ENCODE measurements at places on chromosomes 12 and 14.

DNA sequence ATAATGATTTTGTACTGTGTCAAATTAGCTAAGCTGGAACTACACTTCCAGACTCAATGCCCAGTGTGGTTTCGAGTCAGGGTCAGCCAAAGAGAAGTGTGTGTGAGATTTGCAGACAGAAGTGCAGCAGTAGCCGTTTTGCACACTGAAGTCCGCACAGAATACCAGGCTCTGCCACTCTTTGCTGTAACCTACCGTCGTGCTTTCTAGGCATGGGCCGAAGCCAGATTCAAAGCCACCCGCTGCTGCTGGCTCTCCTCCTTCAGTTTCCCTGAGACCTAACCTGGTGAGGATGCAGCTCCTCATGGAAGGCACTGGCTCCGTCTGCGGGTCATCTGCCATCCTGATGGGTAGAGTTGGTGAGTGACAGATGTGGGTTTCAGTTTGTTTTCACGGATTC is 48.8 kb downstream of the LRTM2 start:
- H3K27me3 ChIP-seq, result peaks cover 17% of the 10 kb centered on the region
- no peak overlapping the region for H3K4me3 ChIP-seq
- no peaks in the 10 kb centered on the region for H3K36me3 ChIP-seq
- H3K4me1 ChIP-seq, result no peaks in the 10 kb centered on the region

GRCh38 chr12:50149311-50149710 is 17.9 kb downstream of the CERS5 start:
- H3K4me1 ChIP-seq, result peaks cover 29% of the 10 kb centered on the region
- no peaks in the 10 kb centered on the region for H3K27me3 ChIP-seq
- DNase-seq, result no peak
- H3K4me3 ChIP-seq, result no peak overlapping the region

- no peaks in the 10 kb centered on the region for H3K27me3 ChIP-seq
- H3K36me3 ChIP-seq, result peaks cover 20% of the 10 kb centered on the region
- H3K4me3 ChIP-seq, result no peak overlapping the region
- no peak overlapping the region for H3K27ac ChIP-seq
These were observed 15.8 kb downstream of the COA8 start for GRCh38 chr14:103578401-103579075.

DNA sequence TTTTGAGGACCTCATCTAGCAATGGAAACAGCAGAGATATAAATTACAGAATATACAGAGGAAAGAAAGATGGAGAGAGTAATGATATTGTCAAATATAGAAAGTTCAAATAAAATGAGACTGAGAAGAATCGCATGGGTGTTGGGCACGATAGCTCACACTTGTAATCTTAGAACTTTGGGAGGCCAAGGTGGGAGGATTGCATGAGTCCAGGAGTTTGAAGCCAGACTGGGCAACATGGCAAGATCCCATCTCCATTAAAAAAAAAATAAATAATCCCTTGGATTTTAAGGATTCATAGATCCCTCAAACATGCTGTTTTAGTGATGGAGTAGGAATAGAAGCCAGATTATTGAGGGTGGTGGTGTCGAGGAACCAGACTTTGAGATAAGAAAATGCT is 1.9 kb downstream of the PYROXD1 start:
- no peak for DNase-seq
- peaks cover 47% of the 10 kb centered on the region for H3K36me3 ChIP-seq

DNA sequence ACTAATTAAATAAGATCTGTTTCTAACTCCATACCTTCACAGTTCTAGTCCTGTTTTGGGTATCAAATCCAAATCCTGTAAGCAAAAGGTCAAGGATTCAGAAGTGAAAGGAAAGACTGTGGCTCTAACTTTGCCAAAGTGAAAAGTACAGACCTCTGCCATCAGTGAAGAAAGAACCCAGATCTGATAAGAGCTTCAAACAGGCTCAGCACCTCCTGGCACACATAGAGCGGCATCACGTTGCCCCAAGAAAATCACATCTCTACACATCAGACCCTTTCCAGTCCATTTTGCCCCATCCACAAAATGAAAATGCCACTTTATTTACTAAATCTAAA is 23.2 kb downstream of the CLIP1 start:
- H3K36me3 ChIP-seq, result peaks cover 35% of the 10 kb centered on the region
- no peaks in the 10 kb centered on the region for H3K27me3 ChIP-seq
- H3K4me1 ChIP-seq, result peaks cover 34% of the 10 kb centered on the region
- peak overlapping the region; percentile 62 for H3K4me3 ChIP-seq
- H3K27ac ChIP-seq, result peak overlapping the region; percentile 79

- H3K36me3 ChIP-seq, result no peaks in the 10 kb centered on the region
- H3K4me1 ChIP-seq, result no peaks in the 10 kb centered on the region
- H3K27ac ChIP-seq, result no peak overlapping the region
- no peak for DNase-seq
- H3K27me3 ChIP-seq, result no peaks in the 10 kb centered on the region
These were observed 17.5 kb downstream of the STON2 start for GRCh38 chr14:81382517-81383225.

GRCh38 chr12:126493366-126494108 is 1428.3 kb downstream of the AACS start:
- H3K27me3 ChIP-seq, result no peaks in the 10 kb centered on the region
- no peak overlapping the region for H3K27ac ChIP-seq
- no peak for DNase-seq
- no peak overlapping the region for H3K4me3 ChIP-seq

DNA sequence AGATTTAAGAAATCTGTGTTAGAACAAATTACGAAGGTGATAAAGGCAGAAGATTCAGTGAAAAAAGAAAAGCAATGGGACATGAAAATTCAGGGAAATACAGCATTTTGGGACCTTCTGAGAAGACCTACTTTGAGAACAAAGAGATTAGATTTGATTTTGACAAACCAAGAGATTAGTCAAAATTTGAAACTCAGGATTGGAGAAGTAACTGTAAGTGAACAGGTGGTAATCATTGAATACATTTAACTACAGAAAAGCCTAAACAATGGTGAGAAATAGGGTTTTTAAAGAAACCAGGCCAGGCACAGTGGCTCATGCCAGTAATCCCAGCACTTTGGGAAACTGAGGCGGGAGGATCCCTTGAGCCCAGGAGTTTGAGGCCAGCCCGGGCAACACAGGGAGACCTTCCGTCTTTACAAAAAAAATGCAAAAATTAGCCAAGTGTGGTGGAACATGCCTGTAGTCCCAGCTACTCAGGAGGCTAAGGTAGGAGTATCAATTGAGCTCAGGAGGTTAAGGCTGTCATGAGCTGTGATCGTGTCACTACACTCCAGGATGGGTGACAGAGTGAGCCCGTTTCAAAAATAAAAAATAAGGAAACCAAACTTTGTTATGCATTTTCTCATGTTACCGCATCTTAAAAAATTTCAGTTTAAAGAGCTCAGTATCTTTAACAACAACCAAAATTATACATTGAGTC is 8.9 kb upstream of the SAV1 start:
- H3K36me3 ChIP-seq, result no peaks in the 10 kb centered on the region
- no peak for DNase-seq
- H3K4me1 ChIP-seq, result peaks cover 9% of the 10 kb centered on the region
- H3K27ac ChIP-seq, result no peak overlapping the region

DNA sequence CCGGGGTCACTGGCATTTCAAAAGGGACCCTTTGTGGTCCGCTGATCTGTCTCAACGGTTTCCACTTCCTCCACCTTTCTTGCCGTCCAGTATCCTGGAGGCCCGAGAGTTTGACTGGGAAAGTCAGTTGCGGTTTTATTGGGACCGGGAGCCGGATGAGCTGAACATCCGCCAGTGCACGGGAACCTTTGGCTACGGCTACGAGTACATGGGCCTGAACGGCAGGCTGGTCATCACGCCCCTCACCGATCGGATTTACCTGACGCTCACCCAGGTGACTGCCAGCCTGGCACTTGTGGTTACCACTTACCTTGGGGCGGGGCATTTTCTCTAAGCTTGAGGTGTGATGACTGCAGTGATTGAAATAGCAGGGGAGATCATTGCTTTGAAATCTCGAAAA is 83.8 kb downstream of the DNAH10 start:
- no peak overlapping the region for H3K27ac ChIP-seq
- peaks cover 3% of the 10 kb centered on the region for H3K4me1 ChIP-seq
- H3K4me3 ChIP-seq, result no peak overlapping the region
- no peaks in the 10 kb centered on the region for H3K36me3 ChIP-seq
- no peaks in the 10 kb centered on the region for H3K27me3 ChIP-seq

- peaks cover 37% of the 10 kb centered on the region for H3K36me3 ChIP-seq
- DNase-seq, result no peak
- H3K27ac ChIP-seq, result no peak overlapping the region
These were observed 3.3 kb downstream of the ZNF664 start for GRCh38 chr12:123976227-123976826.

DNA sequence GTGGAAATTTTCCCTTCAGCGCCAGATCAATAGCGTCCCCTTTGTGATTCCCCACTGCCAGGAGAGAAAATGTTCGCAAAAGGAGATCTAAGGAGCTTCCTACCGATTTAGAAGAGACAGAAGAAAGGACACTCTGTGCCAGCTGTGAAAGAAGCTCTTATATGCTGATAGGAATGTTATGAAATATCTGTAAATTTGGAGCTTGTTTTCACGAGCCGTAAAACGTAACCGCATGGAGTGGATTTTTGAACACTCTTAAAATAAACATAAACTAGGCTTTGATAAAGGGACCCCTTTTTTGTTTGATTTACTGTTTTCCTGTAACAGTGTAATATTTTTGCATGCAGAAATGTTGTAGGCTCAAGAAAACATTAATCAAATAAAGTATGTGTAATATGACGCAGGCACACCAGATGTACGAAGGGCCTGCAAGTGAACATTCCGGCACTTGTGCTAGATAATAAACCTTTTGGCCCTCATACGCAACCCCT is 346.8 kb downstream of the ETNK1 start:
- no peak for DNase-seq
- H3K4me3 ChIP-seq, result no peak overlapping the region
- H3K27me3 ChIP-seq, result no peaks in the 10 kb centered on the region

DNA sequence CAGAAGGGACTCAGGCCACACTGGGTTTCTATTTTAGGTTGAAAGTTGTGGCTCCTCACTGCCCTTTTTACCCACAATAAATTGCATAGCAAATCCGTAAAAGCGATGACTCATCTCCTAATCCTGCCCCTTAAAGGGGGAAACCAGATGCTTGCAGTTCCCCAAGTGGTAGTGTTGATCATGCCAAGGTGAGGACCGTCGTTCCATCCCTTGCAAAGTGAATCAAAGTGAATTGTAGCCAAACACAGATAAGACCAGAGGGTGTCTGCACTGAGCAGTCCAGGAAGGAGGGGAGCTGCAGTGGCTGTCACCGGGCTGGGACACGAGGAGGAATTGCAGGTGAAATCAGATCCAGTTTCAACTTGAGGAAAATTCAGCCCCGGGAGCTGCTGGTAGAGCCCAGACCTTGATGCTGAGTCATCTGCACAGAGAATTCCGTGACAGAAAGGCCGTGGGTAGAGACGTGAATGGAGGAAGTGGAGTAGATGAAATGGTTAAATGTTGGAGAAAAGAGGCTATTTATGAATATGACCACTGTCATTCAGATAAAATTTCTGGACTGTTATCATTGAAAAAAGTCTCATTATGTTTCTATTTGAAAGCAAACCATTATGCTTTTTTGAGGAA is 44.2 kb upstream of the MMP17 start:
- H3K27me3 ChIP-seq, result no peaks in the 10 kb centered on the region
- peak overlapping the region; percentile 13 for H3K27ac ChIP-seq
- no peaks in the 10 kb centered on the region for H3K4me1 ChIP-seq
- H3K36me3 ChIP-seq, result peaks cover 42% of the 10 kb centered on the region
- H3K4me3 ChIP-seq, result no peak overlapping the region

DNA sequence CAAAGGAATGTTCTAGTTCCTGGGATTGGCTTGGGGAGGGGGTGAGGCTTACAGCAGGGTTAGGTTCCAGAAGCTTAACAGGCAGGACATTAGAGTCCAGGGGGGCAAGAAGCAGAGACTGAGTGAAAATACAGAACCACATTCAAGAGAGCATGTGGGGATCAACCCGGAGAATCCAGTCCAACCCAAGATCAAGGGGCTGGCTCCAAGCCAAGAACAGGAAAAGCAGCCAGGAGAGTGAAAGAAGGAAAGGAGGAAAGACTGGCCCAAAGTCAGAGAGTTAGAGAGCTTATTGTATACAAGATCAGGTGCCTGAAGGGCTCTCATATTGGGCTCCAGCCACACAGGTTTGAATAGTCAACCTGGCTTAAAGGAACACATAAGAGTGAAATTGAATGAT is 190.3 kb upstream of the CDKN3 start:
- H3K4me3 ChIP-seq, result no peak overlapping the region
- no peak overlapping the region for H3K27ac ChIP-seq
- H3K27me3 ChIP-seq, result peaks cover 17% of the 10 kb centered on the region

GRCh38 chr14:104689881-104690711 is 678 bp downstream of the INF2 start:
- H3K27me3 ChIP-seq, result no peaks in the 10 kb centered on the region
- peak overlapping the region; percentile 80 for H3K4me3 ChIP-seq
- H3K4me1 ChIP-seq, result peaks cover 29% of the 10 kb centered on the region
- peak overlapping the region; percentile 28 for H3K27ac ChIP-seq
- peaks cover 7% of the 10 kb centered on the region for H3K36me3 ChIP-seq
- no peak for DNase-seq

- no peaks in the 10 kb centered on the region for H3K27me3 ChIP-seq
- H3K4me3 ChIP-seq, result no peak overlapping the region
- DNase-seq, result no peak
- H3K4me1 ChIP-seq, result peaks cover 19% of the 10 kb centered on the region
- H3K36me3 ChIP-seq, result peaks cover 17% of the 10 kb centered on the region
These were observed 17.1 kb downstream of the DICER1 start for GRCh38 chr14:95140060-95140858.

GRCh38 chr14:93023039-93023438 is 92.7 kb downstream of the ITPK1 start:
- DNase-seq, result no peak
- H3K27me3 ChIP-seq, result no peaks in the 10 kb centered on the region
- H3K27ac ChIP-seq, result no peak overlapping the region
- no peak overlapping the region for H3K4me3 ChIP-seq

GRCh38 chr14:103084021-103084919 is at the start of gene LBHD2:
Gene LBHD2 (plus strand): TSS chr14:103084210. CDS start chr14:103086013, 1,803 bp downstream.
- peaks cover 5% of the 10 kb centered on the region for H3K27me3 ChIP-seq
- no peaks in the 10 kb centered on the region for H3K4me1 ChIP-seq

- H3K27me3 ChIP-seq, result no peaks in the 10 kb centered on the region
- H3K4me1 ChIP-seq, result peaks cover 54% of the 10 kb centered on the region
- DNase-seq, result no peak
- no peak overlapping the region for H3K4me3 ChIP-seq
These were observed 21.0 kb downstream of the TMEM116 start for GRCh38 chr12:111991946-111992345.

DNA sequence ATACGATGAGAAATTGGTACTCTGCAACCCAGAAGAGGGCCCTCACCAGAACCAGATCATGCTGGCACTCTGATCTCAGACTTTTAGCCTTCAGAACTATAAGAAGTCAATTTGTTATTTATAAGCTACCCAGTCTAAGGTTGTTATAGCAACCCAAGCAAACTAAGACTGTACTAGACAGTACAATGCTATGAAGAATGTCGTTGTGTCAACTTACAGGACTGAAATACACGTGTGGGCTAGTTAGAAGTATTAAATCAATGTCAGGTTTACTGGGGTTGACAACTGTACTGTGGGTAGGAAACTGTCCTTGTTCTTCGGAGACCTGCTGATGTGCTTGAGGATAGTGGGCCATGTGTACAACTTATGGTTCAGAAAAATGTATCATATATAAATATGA is 19.7 kb downstream of the DUSP16 start:
- peaks cover 56% of the 10 kb centered on the region for H3K36me3 ChIP-seq
- no peak for DNase-seq
- H3K4me3 ChIP-seq, result no peak overlapping the region

Data from activated T-helper 2 cell treated with anti-CD3 and anti-CD28 coated beads, Interferon-gamma antibody, Interleukin-2, Interleukin-4, amounts not matched to agents 10 μg/mL and 5 μg/mL and 100 μg/mL, durations not matched to agents 14 hours and 24 hours and 36 hours (primary cell).